ENCODE measurements at places on chromosomes 5 and 9.

DNA sequence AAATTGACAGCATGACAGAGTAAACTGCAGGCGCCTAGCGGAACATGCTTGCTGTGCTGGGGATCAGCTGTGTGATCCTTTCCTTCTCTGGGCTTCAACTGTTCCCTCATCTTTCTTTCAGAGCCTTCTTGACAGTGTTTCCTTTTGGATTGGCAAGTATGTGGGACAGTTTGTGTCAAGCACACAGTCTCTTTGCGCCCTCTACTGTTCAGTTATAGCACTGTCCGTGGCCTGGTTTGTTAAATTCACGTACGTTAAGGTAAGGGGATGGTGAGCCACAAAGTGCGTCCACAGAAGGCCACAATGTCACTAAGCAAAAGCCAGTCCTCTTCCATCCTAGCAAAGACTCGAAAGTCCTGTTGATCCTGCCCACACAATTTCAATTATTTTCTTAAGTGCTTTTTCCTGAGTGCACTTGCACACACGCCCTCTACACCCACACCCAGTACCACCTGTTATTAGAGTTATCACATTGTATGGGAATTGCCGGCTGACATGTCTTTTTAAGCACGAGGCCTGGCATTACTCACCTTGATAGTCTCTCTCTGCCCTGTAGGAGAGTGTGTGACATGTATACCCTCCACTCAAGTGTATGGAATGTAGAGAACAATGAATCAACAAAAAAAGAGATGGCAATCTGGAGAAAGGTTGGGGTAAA lies 22.5 kb upstream of the PTPN3 start:
- DNase-seq = peak; percentile 37

DNA sequence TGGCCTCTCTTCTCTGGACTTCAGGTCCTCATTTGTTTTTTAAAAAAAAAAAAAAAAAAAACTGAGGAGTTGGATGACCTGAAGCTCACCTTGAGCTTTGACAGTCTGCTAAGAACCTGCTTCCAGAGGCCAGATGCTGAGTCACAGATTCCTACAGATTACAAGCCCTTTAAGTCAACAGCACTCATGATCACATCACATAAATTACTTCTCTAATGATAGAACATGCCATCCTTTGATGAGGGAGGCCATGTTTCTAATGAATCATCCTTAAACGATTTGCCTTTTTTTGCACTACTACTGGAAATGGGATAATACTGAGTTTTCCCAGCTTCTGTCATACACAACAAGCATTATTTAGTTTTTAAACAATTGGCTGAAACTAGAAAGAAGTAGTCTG lies 34.2 kb upstream of the MYOT start:
- no peak for DNase-seq

- no peak for DNase-seq
These were observed 87.3 kb upstream of the PCSK5 start for GRCh38 chr9:75803130-75803529.

- no peak for DNase-seq
These were observed 5.1 kb downstream of the TLN1 start for GRCh38 chr9:35726931-35727330.

DNA sequence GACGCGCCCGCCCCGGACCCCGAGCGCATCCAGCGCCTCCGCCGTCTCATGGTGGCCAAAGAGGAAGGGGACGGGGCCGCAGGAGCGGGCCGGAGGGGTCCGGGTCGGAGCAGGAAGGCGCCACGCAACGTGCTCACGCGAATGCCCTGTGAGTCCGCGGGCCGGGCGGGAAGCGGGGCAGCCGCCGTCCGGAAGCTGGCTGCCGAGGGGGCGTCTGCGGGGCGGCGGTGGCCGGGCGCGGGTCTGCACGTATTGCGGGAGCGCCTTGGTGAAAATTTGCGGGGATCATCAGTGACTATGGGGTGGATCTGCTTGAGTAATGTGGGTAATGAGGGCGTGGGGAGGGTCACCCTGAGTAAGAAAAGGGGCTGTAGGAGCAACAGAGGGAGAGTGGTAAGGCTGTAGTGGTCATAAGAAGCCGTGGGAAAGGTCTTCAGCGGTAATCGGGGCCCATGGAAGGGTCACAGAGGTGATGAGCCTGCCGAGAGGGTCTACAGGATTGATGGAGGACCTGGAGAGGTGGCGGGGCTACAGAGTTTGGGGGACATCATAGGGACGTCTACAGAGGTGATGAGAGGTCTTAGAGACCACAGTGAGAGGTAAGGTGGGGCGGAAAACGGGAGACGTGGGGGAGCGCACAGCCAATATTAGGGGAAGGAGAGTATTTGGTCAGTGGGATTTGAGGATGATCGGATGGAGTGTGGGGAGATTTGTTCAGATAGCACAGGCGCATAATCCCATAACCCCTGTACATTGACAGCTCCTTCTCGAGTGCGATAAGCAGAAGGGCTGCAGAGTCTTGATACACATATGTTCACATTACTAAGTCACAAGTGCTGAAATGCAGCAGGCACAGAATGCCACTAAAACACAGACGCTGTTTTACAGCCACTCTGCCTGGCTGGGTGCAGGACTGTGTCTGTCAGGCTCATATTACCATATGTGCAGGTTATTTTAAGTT lies 819 bp downstream of the LSM11 start:
- no peak for DNase-seq

DNA sequence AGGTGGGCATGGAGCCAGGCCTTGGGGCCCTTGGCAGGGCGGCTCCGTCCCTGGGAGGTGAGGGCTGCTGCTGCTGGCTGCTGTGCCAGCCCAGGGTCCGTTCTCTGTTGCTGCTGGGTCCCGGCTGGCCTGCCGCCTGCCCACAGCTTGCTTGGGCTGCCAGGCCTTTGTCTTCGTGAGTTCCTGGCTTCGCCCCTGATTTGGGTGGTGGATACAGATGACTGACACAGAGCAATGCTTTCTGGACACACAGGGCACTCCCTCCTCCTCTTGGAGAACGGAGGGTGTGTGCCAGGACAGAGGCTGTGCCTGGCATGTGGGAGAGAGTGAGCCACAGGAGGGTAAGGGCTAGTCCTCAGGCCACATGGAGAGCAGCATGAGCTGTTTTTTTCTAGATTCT lies 166.1 kb downstream of the MACROH2A1 start:
- DNase-seq = no peak

DNA sequence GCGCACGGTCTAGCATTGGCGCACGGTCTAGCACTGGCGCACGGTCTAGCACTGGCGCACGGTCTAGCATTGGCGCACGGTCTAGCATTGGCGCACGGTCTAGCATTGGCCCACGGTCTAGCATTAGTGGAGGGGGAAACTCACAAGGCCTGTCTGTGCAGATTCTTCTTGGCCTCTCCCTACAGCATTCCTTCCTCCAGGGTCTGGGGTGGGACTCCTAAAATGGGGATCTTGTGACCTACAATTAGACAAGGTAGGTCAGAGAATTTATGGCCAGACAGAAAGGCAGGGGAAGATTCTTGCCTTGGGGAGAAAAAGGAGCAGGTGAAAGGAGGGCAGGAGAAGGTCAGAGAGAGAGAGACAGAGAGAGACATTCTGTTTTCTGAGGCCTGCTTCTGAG lies 5.4 kb upstream of the GBGT1 start:
- DNase-seq = no peak

DNA sequence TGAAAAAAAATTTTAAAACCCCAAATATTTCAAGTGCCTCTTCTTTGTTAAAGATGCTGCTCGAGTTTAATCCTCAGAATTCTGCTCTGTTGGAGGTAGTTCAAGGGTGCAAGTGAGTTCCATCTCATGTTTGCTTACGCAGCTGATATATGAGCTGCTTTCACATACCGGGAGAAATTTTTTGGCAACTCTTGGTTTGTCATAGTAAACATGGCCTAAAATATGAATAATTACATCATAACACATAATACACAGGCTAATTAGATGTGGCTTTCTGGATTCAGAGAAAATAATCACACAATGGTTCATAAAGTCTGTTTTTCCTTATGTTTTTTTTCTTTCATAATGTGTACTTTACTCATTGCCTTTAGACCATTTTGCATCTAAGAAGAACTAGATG lies 1134.1 kb downstream of the PTPRD start:
- no peak for DNase-seq

- DNase-seq = no peak
These were observed 63.1 kb upstream of the ASS1 start for GRCh38 chr9:130381660-130382059.

DNA sequence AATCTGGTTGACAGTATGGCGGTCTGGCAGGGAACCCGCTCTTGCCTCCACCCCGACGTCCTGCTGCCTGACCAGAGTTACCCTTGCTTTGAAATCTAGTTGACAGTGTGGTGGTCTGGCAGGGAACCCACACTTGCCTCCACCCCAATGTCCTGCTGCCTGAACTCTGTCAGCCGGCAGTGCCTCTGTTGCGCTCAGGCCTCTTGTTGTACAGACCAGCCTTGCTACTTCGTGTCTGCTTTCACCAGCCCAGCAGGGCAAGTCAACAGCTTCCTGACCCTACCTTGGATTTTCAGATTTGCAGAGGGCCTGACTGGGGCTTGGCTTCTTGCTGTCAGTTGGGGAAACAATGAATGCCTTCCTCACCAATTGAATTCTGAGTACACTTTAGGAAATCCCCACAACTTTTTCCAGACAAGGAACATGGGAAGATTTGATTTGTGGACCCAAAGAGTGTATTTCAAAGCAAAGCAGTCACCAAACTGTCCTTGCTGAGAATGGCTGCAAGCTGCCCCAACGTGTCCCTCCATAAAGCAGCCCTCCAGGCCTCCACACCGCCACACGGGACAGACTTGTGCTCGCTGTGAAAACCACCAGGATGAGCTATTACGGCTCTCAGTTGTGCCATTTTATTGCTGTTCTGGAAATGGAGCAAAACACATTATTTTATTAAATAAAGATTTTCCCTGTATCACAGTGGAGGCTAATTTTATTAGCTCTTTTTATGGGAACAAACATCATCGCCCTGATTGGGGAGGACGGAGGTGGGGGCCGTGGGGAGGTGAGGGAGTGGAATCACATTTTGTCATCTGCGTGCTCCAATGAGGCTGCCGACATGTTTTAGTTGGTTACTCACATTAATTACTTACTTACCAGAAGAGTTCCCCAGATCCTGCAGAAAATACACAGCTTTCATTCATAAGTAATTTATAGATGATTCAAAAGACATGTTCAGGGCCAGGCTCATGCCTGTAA lies 189.3 kb downstream of the AOPEP start:
- DNase-seq = no peak

DNA sequence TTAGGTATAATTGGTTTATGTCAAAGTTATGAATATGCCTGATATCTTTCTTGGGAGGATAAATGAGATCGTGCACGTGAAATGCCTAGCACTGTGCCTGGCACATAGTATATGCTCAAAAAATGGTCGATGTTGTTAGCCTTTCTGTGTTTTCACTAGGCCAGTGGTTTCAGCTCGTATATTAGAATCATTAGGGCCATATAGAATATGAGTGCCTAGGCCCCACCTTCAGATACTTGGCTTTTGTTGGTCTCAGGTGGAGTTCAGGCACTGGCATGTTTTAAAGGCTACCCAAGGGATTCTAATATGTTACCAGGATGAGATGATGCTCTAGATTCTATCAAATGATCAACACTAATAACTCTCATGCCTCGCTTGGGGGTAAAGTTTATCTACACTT lies 56.8 kb downstream of the ELL2 start:
- no peak for DNase-seq

DNA sequence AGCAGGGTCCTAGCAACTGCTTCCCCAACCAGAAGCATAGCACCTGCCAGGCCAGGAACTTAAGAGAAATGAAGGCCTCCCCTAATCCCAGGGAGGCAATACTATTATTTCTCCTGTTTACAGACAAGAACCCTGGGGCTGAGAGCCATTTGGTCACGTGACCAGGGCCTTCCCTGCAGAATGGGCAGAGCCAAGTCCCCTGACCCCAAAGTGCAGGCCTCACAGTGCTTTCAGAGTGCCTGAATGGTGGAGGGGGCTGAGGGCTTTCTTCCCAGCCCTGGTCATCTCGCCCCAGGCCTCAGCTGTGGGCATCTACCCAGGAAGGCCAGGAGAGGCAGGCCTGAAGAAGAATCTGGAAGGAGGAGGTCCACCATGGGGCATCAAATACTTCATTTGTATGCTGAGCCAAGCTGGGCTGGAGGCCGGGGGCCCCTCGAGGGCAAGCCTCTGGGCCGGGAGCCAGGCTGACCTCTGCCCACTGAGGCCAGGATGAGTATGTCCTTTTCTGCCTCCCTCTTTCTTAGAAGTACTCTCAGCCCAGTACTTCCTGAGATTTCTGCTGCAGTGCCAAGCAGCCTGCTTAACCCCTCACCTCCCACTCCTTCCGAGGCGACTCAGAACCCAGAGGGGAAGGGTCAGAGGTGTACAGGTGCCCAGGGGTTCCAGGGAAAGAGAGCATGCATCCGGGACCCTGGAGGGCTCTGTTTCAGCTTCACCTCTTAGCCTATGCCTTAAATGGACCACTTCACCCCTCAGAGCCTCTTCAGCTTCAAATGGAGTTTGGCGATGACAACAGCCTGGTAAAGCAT lies 18.9 kb upstream of the DUSP1 start:
- DNase-seq = no peak

- no peak for DNase-seq
These were observed 6.0 kb downstream of the SFXN1 start for GRCh38 chr5:175484322-175484721.

- DNase-seq = no peak
These were observed 3.4 kb downstream of the TNC start for GRCh38 chr9:115114546-115114945.

- DNase-seq = no peak
These were observed 50.4 kb upstream of the PTGS1 start for GRCh38 chr9:122320413-122320881.

All from pulmonary artery endothelial cell (primary cell).